ENCODE measurements at places on chromosomes 7 and 10. TPM values are rescaled to one million over a fixed set of nuclear protein-coding genes. Genes with fewer than 3 reads are reported as not detected.
A peak's percentile ranks its signal among the peaks of the same experiment; 100 is the strongest.

- no peak for DNase-seq
These were observed 24.6 kb downstream of the PAPOLB start for GRCh38 chr7:4837041-4837802.

GRCh38 chr7:35420656-35421055 is 166.8 kb upstream of the TBX20 start:
- no peak for DNase-seq

- no peak for DNase-seq
These were observed 35.0 kb downstream of the JAKMIP3 start for GRCh38 chr10:132100556-132101349.

DNA sequence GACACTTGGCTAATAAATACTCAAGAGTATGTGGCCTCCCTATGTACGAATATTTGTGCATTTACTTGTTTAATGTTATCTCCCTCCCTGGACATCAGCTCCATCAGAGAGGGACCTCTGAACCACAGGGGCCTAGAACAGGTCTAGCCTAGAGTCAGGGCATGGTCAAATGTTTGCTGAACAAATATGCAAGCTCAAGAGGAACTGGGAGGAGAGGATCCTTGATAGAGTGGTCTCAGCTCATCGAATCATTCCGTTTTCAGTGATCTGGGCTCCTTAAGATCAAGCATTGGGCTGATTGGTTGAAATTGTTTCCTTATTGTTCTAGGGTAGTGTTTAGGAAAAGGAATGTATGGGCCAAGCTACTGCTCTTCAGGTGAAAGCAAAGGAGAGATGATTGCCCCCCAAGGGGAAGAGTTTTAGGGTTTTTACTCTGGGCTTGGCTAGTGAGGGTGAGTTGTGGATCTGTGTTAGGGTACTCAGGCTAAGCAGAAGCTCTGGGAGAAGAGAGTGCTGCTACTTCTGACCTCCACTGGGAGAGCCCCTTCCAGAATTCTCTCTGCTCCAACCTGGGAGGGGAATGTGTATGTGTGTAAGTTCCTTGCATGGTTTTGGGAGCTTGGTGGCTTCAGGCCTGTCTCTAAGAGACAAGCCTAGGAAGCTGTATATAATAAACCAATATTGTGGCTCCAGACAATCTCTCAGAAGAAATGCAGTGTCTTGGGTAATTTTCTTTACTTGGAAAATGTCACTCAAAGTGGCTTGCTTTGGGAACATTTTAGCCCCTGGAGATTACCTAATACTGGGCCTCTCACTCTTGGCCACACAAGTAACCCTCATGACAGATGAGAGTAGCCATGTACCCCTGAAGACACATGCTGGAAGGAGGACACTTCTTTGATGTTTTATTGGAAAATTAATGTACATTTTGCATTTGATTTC is 110.0 kb downstream of the EMX2 start:
- DNase-seq: no peak

DNA sequence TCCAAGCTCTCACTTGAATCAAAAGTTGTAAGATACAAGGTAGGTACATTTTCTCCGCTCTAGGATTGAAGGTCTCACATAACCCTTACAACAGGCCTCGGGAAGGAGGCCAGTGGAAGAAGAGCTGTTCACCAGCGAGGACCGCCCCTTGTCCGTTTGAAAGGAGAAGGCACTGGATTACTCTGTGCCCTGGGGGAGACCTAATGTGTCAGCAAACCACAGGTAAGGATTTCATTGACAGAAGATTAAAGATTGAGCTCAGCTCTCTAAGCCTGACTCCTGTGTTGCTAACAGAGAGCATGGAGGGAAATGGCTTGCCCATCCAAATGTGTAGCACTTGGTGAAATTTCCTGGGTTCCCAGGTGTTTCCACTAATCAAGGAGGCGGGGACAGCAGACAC is 81.2 kb downstream of the SLC16A9 start:
- DNase-seq: no peak

- peak; percentile 13 for DNase-seq
These were observed 129.3 kb upstream of the FAM20C start for GRCh38 chr7:63117-63480.

DNA sequence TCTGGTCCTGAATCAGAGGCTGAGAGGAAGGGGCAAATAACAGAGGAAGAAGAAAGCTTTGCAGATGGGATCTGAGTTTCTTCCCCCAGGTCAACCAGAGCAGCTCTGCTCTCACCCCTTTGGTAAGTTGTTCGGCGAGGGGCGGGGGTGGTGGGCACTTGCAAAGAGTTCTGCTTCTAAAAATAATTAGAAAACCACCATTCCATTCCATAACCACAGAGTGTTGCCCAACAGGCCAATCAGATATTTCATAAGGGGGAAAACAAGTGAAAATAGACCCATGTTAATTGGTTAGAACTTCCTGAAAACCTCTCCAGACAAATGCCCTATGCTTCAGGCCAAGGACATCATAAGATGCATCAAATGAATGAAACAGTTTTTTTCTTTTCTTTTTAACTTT is 43.6 kb upstream of the R3HCC1L start:
- DNase-seq: no peak

The GALNT17 gene
- 2.7 TPM for total RNA-seq

The SFRP5 gene
- total RNA-seq: 1.1 TPM

The TWIST1 gene
- total RNA-seq: 120 TPM
